ENCODE measurements at places on chromosomes 6 and 20.

GRCh38 chr20:1955217-1955616, 38.6 kb downstream of the PDYN start:
- DNase-seq, result no peak

DNA sequence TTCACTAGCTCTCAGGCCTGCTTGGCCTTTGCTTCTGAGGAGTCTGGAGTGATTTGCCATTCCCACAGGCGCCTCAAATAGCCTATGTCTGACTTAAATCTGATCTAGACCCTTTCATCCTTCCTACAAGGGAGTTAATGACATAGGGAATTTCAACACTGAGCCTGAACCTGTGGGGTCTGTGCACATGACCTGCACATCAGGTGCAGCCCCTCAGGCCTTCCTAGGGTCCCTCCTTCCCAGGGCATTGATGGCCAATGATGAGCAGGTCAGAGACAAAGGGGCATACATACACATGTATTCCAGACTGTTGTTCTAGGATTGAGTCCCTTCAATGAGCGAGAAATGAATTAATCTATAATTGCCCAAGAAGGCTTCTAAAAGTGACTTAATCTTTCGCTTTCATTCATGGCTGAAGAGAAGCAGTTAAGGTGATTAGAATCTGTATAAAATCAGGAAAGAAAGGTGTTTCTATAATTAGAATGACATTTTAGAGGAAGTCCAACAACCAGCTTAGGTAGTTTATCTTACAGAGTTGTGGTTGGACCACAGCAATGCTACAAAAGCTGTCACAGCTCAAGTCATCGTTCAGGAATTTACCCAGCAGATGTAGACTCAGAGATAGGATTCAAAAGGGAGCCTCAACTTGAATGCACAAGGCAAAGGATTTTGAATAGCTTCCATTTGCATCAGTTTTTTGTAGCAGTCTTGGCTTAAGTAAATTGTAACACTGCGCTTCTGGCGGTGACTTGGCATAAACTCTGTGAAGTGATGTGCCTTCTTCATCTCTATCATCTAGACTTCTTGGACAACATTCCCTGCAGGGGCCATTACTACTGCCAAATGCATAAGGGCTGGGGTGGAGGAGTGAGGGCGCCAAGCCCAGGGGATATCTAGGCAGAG, 27.0 kb upstream of the TBC1D7 start:
- no peak for DNase-seq

- no peak for DNase-seq
These were observed 81.6 kb upstream of the PREP start for GRCh38 chr6:105484238-105485161.

- DNase-seq, result no peak
These were observed 22.3 kb upstream of the SAYSD1 start for GRCh38 chr6:39137245-39137644.

GRCh38 chr6:131060311-131060710, 2.7 kb downstream of the EPB41L2 start:
- DNase-seq, result no peak

DNA sequence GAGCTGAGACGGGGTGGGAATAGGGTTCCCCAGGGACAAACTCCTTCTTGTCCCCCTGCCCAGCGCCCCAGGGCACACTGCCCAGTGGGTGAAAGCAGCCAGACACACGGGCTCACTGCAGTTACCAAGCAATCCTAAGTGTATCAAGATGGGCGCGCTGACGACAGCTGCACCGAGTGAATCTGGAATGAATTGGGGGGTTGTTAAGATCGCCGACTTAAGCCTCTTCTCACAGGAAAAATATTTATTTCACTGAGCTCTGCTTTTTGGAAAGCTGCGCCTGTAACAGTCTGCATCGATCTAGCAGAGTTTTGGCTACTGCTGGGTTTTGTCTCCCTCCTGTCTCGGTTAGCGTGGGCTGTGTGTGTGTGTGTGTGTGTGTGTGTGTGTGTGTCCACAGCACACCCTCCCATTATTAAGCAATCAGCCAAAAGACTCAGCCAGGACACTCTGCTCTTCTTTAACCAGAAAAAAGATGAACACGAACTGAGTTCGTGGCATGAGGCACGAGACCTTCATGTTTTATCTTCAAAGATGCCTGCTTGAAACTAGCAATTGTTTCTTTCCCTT, 35.9 kb downstream of the RIPOR3 start:
- DNase-seq, result no peak

GRCh38 chr6:33428224-33428965, 8.5 kb downstream of the SYNGAP1 start:
- DNase-seq, result no peak

DNA sequence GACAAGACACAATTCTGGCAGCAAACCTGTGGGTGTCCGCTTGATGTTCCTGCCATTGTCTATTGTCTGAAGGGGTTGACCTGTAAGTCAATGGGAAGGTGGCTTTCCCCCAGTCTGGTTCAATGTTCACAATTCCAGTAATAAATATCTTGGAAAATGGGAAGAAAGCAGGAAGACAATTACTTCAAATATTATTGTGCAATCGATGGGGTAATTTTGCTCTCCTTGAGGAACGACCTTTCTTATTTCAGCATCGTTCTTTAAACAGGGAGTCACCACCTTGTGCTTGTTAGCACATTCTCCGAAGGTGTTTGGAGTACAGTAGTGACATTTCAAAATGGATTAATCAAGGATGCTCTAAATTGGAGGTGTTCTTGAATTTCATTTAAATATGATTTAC, 136.9 kb downstream of the BTBD3 start:
- no peak for DNase-seq

- DNase-seq, result no peak
These were observed 3.1 kb upstream of the TFAP2B start for GRCh38 chr6:50815436-50816114.

GRCh38 chr6:125562156-125562555, 187.3 kb upstream of the HEY2 start:
- DNase-seq, result no peak

- no peak for DNase-seq
These were observed 179.2 kb upstream of the PHACTR1 start for GRCh38 chr6:12537389-12537788.

DNA sequence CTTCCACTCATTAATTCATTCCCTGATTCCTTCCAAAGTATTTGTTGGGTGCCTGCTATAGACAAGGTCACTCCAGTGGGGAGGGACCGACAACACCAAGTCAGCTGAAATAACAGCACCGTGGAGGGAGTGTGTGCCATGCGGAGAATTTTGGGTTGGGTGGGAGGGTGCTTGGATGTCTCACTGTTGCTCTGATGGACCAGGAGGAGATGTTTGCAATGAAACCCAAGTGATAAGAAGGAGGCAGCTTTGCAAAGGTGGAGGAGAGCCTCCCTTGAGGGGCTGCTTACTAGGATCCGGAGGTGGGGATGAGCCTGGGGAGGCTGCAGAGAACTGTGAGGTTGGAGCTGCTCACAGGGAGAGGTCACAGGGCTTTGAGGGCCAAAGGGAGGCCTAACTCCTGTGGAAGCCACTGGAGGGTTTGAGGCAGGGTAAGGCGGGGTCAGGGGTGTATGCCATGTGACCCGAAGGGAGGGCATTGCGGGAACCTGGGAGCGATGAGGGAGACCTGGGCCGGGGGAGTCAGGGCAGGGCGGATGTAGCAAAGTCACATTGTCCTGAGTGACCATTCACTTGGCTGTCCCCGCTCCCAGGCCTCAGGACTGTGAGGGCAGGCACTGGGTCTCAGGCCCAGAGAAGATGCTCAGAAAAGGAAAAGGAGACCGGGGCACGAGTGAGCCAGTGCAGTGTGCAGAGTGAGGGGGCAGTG, 124.5 kb downstream of the PHACTR3 start:
- no peak for DNase-seq

- no peak for DNase-seq
These were observed 56.8 kb upstream of the EEF1A1 start for GRCh38 chr6:73577676-73578075.

- no peak for DNase-seq
These were observed 2.3 kb downstream of the KCNK15 start for GRCh38 chr20:44748005-44748370.

GRCh38 chr20:31577194-31577593, 27.9 kb upstream of the ID1 start:
- no peak for DNase-seq

- DNase-seq, result no peak
These were observed 145.4 kb downstream of the TTLL2 start for GRCh38 chr6:167470101-167470835.

DNA sequence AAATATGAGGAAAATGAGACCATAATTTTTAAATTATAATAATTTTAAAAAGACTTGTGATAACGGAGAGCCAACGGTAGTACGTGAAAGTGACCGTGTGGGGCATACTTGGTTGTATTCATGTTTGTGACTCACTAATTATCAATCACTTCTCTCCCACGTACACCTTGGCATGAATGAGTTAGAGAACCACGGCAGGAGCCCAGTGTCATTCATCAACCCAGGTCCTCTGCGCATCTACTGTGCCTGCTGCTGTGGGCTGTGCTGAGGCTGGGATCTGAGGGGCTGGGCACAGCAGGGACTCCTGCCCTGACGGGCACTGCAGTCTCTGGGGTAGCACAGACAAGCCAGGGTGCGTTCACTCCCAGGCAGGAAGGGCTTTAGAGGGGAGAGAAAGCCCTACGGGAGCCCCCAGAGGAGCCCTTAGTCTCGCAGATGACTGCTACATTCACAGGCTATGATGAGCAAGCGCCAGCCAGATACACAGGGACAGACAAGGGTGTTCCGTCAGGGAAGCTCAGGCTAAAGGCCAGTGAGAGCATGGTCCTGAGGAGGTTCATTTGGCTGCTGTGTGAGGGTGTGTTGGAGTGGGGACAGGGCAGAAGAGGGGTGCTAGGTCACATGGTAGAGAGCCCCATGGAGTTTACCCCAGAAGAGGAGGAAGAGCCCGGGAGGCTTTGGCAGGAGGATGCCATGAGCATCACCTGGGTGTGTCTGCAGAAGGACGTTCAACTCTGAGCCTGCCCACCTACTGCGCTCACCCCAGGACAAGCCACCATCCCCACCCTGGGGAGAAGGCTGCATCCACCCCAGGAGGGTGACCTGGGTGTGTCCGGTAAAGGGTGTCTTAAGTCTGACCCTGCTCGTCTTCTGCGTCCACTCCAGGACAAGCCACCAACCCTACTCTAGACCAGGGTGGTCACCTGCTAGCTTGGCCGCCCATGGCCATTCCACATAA, 8.2 kb upstream of the RPS6KA2 start:
- no peak for DNase-seq

- DNase-seq, result no peak
These were observed 13.5 kb upstream of the TRAM2 start for GRCh38 chr6:52590152-52590891.

GRCh38 chr6:158188591-158188990, 20.4 kb downstream of the GTF2H5 start:
- DNase-seq, result no peak

- no peak for DNase-seq
These were observed 60.6 kb downstream of the TOX2 start for GRCh38 chr20:43975096-43975768.

DNA sequence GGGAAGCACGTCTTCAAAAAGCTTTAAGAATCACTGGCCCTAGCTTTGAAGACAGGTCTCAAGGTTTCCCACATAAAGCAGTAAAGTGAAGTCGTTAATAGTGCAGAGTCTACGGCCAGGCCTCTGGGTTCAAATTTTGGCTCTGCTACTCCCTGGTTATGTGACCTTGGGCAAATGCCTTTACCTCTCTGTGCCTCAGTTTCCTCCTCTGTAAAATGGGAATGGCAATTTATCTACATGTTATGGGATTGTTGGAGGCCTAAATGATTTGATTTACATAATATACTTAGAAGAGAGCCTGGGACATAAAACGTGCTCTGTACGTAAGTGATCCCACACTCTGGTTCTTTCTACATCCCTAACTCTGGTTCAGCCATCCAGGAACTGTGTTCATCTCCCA, 32.1 kb downstream of the CPNE5 start:
- DNase-seq, result no peak

GRCh38 chr20:38191654-38192053, 26.6 kb upstream of the TGM2 start:
- DNase-seq, result no peak

DNA sequence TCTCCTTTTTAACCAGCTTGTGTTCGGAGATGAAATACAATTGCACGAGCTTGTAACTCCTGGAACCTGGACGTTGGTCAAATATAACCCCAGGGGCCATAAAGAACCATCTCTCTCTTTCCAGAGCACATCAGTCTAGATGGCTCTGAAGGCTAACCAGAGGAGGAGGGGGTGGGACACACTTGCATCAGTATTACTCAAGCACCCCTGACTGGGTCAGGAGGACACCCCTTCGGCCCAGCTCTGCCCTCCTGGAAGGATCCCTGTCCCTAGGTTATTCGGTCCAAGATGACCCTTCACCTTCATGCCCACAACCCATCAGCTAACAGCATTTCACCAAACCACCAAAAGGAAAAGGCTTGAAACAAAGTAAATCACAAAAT, 67.1 kb downstream of the FYN start:
- DNase-seq, result no peak

GRCh38 chr6:131412960-131413830, 159.8 kb upstream of the ARG1 start:
- no peak for DNase-seq

All from stimulated activated CD8-positive, alpha-beta memory T cell treated with anti-CD3 and anti-CD28 coated beads, Interleukin-2, amount 100 ng/mL, for 48 hours (primary cell).